ENCODE measurements at places on chromosomes 2 and 18.

DNA sequence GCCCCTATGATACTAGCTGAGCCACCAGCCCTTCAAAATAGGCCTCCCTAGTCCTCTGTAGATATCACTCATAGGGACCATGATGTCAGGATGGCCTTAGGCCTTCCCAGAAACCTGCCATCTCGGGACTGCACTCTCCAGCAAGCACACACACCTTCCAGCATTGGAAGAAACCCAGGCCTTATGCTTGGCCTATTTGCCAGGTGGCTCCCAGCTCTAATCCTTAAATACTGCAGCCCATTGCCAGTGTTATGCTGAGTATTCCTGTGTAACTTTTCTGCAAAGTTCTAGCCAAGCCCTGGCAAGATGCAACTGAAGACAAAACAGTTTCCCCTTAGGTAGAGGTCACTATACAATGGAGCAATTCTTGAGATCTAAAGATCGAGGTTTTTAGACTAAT lies 316.5 kb downstream of the SETBP1 start:
- no peak for DNase-seq

DNA sequence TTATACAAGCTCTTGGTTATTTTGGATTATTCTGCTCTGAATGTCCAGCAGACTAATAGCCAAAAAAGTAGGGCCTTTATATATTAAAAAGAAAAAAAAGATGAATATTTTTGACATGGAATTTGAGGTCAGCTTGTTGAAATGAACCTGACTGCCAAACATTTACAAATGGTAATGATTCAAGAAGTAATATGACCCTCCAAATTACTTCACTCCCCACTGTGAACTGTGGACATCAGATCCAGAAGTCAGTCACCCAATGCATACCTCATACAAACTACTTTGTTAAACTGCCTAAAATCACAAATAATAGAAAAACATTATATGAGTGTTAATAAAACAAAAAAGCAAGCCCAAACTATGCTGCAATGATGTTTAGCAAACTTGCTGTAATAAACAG lies 10.0 kb downstream of the EPG5 start:
- peak; percentile 79 for DNase-seq

GRCh38 chr2:174330945-174331594 lies 3.7 kb upstream of the SP9 start:
- DNase-seq, result no peak

- DNase-seq, result no peak
These were observed 37.0 kb upstream of the EPC2 start for GRCh38 chr2:148607566-148607965.

- no peak for DNase-seq
These were observed 4.6 kb upstream of the KLF11 start for GRCh38 chr2:10038716-10039115.

DNA sequence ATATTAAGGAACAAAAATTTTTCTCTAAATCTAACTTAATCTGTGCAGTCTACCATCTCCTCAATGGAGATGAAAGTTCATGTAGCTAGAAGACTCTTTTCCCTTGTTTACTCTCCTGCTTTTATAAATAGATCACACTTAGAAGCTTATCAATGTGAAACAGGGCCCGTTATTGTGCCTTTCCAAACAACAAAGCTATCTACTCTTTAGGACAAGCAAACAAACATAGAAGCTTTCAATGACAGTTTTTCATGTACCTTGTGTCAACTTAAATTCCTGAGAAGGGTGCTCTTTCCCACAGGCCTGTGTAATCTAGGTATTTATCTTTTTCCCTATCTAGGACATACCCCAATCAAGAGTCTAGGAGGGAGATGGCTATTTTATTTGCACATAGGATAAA lies 247.8 kb upstream of the CWC22 start:
- DNase-seq, result no peak

DNA sequence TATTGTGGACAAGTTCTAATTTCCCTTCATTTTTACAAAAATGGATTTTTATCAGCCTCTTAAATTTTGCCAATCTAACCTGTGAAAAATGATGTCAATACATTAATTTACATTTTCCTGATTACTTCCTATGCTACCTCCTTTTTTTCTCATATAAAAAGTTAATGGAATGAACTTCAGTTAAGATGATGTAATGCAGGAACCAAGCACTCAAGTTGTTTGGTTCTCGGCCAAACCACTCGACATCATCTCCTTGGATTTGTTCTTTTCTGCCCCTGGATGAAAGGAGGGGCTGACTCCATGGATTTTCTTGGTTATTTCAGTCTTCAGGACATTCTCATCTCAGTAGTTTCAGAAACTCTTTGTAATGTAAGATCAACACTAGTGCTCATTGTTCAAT lies 253.1 kb upstream of the NXPH2 start:
- DNase-seq, result peak; percentile 81

DNA sequence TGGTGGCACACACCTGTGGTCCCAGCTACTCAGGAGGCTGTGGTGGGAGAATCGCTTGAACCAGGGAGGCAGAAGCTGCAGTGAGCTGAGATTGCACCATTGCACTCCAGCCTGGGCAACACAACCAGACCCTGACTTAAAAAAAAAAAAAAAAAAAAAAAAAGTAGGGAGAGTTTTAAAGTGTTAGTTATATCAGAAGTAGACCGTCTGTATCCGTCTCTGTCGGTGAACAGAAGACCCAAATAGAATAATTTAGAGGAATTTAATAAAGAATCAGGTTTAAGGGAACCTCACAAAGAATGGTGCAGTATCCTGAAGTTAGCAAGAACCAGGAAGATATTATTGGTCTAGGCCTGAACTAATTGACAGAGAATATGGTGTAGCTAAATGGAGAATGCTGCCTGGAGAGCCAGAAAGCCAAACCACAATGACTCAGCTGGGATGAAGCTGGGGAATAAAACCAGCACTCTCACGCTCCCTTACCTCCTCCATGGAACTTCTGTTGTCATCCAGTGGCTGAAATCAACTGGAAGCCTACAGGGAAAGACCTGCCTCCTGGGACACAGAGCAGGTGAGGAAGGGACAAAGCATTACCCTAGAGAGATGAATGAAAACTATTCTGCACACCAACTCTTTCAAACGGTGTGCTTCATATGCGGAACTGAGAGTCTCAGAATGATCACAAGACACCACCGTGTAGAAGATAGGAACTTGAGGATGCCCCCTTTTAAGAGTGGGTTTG lies 39.1 kb upstream of the PLEKHM3 start:
- DNase-seq, result peak; percentile 92

- DNase-seq, result no peak
These were observed 84.4 kb downstream of the EIPR1 start for GRCh38 chr2:3293221-3293620.

GRCh38 chr2:71358931-71359671 lies 27.5 kb downstream of the ZNF638 start:
- peak; percentile 21 for DNase-seq

DNA sequence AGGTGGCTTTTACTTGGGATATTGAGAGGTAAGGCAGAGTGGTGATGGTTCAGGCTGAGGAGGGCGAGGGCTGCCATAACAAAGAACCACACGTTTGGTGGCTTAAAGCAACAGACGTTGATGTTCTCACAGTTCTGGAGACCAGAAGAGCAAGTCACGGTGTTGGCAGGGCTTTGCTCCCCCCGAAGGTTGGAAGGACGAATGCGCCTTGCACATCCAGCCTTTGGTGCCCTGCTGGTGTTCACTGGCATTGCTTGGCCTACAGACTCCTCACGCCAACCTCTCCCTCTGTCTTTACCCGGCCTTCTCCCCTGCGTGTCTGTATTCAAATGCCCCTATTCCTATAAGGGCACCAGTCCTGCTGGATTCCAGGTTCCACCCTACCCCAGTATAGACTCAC lies 125.4 kb downstream of the TPO start:
- DNase-seq, result peak; percentile 51

- no peak for DNase-seq
These were observed 82.2 kb upstream of the LRPPRC start for GRCh38 chr2:44077942-44078511.

- peak; percentile 97 for DNase-seq
These were observed 90.1 kb downstream of the NFATC1 start for GRCh38 chr18:79485788-79486355.

DNA sequence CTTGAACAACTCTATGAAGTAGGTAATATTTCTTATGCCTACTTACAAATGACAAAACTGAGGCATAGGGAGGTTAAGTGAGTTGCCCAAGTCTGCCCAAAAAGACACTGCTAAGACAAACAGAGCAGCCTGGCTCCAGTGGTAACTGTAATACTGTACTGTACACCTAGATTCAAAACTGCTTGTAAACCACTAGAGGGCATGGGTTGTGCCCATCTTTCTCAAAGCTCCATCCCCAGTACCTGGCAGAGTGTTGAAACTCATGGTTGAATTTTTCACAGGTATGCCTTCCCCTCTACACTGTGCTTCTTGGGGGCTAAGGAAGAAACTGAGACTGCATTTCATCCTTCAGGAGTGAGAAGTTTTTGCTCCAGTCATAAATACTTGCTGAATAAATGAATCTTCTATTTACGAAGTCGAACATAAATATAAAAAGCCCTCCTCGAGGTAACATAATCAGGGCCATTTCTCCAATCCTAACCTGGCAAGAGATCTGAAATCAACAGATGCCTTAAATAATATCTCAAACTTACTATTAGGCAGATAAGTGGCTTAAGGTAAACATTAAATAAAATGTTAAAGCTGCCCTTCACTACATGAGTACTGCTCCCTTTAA lies 2.0 kb downstream of the PPP4R1 start:
- peak; percentile 44 for DNase-seq

DNA sequence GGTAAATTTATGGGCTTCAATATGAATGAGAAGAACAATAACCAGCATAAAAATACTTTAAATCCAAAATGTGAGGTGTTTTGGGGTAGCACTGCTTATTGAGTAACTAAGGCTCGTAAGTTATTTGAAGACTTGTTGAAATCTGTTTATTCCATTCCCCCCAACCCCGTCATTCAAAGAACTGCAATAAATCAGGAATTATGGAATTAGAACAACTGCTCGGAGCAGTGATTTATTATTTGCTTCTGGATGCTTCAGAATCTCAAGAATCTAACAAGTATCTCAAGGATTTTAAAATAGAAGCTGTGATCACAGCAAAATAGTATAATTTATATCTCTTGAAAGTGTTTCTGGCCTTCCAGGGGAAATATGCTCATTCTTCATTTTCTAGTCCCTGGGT lies 86.8 kb downstream of the EML6 start:
- no peak for DNase-seq

- no peak for DNase-seq
These were observed 258.0 kb upstream of the SIX2 start for GRCh38 chr2:45267062-45267792.

DNA sequence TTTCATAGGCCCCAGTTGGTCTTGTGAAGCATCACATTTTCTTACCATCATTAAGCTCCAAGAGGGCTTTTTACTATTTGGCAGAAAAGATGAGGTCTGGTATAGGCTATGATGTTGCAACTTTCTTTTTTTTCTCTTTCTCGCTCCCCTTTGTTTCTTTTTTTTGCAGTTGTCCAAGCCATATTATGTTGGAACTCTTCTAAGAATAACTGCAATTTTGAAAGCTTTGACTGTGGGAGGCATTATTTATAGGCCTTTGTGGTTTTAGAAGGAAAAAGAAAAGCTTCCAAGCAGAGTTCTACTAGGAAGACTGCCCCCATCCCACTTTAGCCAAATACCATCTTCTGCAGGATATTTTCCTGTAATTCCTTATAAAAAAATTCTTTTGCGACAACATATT lies 571.6 kb downstream of the ARHGAP15 start:
- peak; percentile 58 for DNase-seq

DNA sequence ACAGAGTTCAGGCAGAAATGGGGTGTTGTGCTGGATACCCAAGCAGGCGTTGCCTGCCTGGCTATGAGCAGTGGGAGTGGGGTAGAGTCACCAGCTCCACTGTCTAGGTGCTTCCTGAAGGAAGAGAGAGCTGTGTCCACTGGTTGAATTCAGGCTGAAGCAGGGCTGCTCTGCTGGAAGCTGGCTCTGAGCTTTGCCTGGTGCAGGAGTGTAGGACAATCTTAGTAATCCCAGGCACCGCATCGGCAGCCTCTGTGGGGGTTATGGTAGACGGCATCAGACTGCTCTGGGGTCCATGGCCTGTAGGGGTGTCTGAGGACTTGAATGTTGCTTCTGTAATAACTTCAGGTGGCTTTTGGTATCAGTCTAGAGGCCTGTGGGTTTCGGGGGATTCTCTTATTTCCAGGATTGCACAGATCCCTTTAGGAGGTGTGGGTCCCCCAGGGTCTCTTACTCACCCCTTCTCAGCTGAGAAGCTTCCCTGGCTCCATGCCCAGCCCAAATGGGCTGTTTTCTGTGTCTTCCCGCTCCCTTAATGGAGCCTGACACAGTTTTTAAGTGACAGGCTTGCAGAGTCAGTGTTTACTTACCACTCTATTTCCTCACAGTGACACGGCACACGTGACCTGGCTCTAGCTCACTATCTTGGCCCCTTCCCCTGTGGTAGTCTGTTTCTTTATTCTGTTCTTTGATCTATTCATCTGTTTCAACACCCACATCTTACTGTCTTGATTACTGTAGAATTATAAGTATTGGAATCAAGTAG lies 644.3 kb downstream of the CBLN2 start:
- DNase-seq, result no peak

GRCh38 chr2:57598551-57598950 lies 448.1 kb upstream of the VRK2 start:
- no peak for DNase-seq

GRCh38 chr18:59929621-59930295 lies 30.0 kb downstream of the PMAIP1 start:
- DNase-seq, result peak; percentile 60

- DNase-seq, result no peak
These were observed 129.3 kb downstream of the COPS8 start for GRCh38 chr2:237214963-237215362.

DNA sequence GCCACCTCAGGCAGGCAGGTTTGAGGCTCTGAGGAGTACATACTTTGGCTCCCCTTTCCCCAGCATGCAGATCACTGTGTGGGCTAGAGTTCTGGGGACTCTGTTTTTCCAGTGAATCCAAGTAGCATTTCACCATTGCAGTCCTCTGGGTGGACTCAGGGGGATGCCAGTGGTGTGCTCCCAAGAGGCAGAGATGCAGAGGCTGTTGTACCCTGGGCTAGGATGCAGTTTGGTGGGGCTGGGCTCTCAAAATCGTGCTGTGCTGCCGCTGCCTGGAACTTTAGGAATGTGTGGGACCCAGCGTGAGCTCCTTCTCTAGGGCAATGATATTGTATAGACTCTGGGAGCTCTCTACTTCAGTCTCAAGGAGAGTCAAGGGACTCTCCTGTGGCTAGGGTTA lies 104.9 kb downstream of the MYO3B start:
- DNase-seq, result no peak

DNA sequence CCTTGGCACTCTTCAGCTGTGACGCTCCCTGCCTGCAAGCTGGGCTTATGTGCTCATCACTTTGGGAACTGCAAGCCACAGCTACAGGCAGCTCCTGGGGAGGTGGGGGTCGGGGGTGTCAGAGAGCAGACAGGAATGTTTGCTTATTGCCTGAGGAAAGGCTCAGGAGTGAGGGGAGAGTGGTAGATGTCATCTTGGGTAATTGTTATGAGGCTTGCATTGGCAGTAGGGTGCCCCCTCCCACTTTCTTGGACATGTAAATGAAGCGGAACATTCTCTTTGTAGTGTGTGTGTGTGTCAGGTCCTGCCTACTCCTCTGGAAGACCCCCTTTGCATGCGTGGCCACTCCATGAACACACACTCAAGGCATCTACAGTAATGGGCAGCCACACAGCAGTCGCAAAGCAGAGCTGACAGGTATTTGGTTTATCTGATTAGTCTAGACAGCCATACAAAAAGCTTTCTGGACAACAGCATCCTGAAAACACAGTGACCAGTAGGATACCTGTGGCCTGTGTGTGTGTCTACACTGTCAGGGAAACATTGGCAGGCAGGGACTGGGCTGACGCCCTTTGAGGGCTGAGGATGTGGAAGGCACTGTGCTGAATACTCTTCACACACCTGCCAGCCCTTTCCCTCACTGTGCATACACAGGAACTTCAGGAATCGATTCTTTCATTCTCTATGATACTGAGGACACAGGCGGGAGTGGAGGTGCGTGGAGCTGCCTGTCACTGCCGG lies 17.1 kb upstream of the MC2R start:
- DNase-seq, result no peak
